Omental fat pad (tissue), 4 donors: ENCODE measurements at places on chromosomes 2 and 18. TPM values are rescaled to one million over a fixed set of nuclear protein-coding genes. Genes with fewer than 3 reads are reported as not detected.

BOLL gene
- not detected for total RNA-seq

RAB31 gene
- 74.1 TPM for total RNA-seq

TCF7L1 gene
- 14.0 TPM for total RNA-seq

PROC gene
- total RNA-seq: not detected

NEB gene
- total RNA-seq: 1.2 TPM

ELOA2 gene
- total RNA-seq: not detected

CPO gene
- 0.69 TPM for total RNA-seq

PIEZO2 gene
- 3.5 TPM for total RNA-seq

FAM228A gene
- total RNA-seq: 3.6 TPM

DNA sequence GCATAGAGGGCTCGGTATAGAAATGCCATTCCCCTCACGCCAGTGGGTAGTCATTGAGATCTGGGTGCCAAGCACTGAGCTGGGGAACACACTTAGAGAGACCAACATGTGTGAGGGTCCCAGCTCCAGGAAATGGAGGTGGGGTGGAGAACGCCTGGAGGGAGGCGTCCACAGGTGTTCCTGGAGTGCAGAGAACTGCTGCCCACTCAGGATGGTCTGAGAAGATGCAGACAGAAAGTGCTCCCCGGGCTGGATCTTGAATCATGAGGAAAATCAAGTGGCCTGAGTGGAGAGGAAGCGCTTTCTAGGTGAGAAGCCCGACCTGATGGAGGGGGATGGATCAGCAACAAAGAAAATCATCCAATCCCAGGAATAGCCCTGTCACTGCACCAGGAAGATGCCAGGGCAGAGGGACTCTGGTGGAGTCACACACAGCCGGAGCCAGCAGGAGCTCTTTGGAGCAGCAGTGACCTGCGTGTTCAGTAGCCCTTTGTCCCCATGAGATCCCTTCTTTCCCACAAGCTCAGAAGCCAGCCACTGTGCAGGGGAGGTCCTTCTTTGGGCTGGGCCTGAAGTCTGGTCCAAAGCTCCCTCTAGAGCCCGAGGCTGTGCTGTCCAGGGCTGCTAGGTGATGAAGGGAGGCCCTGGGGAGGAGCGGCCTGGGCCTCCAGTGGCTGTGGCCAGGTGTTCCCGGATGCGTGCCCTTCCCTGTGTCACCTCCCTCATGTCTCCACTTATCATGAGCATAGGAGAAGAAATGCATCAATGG lies 112.3 kb downstream of the RNF144A start:
- DNase-seq: no peak

- DNase-seq: no peak
Measured at GRCh38 chr2:46651363-46652099, 172.2 kb downstream of the TMEM247 start.

GRCh38 chr2:20470211-20470610 lies 23.3 kb downstream of the RHOB start:
- no peak for DNase-seq

DNA sequence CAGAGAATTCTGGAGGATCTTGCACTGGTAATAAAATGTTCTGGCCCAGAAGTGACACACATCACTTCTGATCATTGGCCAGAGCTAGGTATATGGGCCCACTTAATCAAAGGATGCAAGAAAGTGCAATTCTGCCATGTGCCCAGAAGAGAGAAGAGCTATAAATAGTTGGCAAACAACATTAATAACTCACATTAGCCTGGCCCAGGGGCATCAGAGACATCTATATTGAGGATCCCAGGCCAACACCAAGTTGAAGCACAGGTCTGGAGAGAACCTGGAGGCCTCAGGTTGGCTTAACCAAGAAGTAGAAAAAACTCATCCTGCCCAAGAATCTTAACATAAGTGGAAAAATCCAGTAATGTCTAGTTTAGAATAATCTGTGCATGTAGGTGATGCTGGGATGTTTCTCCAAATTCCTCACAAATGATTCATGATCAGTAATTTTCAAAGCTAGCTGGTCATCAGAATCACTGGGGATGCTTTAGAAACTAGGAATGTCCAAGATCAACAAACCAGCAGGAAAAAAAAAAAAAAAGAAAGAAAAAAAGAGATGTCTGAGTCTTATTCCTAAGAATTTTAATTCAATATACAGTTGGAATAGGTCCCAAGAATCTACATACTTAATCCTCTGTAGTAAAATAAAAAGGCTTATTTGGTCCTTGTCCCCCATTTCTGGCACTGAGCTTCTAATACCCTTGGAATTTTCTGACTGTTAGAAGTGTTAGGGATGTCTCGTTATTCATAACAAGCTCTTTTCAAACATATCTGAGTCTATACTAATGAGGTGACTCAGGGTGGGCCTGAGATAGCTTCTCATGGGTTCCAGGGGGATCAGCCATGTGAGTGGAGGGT lies 35.0 kb upstream of the EVA1A start:
- DNase-seq: no peak

- no peak for DNase-seq
Measured at GRCh38 chr18:10591896-10592295, 66.1 kb downstream of the NAPG start.

GRCh38 chr2:56230156-56230555 lies 46.4 kb downstream of the CCDC85A start:
- no peak for DNase-seq

GRCh38 chr2:53952519-53952918 lies 18.3 kb downstream of the PSME4 start:
- no peak for DNase-seq

DNA sequence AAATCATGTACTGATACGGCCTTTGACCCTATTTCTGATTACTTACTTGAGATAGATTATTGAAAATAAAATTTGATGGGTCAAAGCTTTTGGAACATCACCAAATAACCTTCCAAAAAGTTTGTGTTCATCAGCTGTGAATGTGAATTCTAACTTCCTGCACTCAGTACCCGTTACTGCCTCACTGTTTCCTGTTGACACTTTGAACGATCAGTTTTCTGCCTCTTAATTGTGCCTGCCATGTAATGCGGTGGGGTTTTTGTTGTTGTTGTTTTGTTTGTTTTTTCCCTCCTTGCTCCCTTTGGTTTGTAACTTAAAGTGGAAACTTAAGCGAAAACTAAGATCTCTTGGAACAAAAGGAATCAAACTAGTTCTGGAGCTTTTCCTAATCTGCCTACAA lies 18.9 kb downstream of the ATG16L1 start:
- DNase-seq: no peak

GRCh38 chr2:101427240-101427639 lies 39.9 kb upstream of the CREG2 start:
- no peak for DNase-seq

DNA sequence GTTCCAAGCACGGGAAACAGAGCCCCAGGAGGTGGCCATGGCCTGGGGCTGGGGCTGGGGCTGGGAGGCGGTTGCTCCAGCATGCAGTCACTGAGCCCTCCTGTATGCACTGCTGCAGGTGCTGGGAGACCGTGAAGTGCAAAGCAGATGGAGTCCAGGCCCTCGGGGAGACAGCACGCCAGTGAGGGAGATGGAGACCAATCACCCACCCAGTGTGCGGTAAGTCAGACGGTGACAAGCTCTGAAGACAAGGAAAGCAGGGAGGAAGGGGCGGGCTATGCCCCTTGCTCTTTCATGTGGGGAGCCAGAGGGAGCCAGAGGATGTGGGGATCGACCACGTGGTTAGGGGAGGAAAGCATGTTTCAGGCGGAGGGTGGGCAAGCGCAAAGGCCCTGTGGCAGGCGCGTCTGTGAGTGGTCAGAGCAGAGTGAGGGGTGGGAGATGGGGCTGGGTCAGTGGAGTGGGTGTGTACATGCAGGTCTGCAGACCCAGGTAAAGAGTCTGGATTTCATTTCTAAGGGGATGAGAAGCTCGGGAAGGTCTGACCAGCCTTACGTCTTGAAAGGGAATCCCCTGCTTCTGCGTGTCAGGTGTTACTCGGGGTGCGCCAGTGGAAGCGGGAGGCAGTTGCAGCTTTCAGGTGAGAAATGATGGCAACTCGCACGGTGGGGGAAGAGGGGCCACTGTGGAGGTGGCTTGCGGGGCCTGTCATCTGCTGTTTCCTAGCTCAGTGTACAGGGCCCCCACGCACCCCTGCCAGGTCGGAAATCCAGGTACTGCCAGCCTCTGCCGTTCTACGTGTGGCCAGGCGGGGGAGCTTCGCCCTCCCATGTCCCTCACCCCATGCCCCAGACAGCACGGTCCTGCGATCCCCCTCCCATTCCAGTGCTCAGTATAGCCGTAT lies 19.4 kb downstream of the RRM2 start:
- DNase-seq: no peak

DNA sequence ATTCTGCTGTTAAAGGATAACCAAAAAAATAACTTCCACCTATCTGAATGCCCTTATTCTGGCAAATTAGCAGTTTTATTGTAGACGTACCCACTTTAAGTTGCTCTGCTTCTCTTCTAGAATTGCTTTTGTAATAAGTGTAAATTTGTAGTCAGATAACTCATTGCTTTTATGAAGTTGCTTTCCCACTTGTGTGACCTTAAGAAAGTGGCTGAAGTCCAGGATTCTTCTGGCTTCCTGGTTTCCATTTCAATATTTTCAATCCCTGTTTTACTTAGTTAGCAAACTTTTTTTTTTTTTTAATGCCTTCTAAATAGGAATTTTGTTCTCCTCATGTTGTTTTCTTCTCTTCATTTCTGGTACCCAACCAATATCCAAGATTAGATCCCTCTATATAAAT lies 59.8 kb downstream of the GLS start:
- no peak for DNase-seq

DNA sequence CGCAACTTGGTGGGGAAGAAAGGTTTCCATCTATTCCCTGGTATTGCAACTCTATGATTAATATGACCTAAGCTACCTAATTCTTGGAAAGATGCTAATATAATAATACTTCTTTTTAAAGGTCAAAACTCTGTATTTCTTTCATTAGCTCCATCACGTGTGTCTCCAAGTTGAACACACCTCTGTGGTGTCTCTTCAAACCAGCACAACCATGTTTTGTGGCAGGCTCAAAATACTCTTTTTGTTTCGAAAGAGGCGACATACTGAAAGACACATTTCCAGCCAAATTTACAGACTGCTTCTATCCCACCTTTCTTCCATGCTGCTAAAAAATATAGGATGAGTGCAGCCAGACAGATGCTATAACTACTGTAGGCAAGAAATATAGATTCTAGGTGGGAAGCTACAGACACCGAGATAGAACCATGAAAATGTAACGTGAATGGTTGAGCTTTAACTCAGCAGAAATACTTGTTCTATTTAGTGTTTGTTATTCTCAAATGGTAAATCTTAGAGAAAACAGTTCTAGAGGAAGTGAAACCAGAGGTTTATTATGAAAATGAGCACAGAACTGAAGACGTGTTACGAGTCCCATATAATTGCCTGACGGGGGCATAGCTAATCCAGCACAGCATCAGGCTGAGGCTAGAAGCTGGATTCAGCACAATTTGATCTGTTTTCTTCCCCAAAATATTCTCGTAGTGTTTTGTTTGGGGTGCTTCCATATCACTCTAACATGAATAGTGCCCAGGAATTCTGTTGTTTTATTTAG lies 991.5 kb upstream of the FANCL start:
- no peak for DNase-seq

- DNase-seq: no peak
Measured at GRCh38 chr18:45255197-45255890, 359.9 kb upstream of the SLC14A2 start.

- DNase-seq: no peak
Measured at GRCh38 chr2:64295326-64296139, 151.3 kb upstream of the PELI1 start.

GRCh38 chr2:228409493-228409892 lies 228.0 kb upstream of the SPHKAP start:
- DNase-seq: no peak

DNA sequence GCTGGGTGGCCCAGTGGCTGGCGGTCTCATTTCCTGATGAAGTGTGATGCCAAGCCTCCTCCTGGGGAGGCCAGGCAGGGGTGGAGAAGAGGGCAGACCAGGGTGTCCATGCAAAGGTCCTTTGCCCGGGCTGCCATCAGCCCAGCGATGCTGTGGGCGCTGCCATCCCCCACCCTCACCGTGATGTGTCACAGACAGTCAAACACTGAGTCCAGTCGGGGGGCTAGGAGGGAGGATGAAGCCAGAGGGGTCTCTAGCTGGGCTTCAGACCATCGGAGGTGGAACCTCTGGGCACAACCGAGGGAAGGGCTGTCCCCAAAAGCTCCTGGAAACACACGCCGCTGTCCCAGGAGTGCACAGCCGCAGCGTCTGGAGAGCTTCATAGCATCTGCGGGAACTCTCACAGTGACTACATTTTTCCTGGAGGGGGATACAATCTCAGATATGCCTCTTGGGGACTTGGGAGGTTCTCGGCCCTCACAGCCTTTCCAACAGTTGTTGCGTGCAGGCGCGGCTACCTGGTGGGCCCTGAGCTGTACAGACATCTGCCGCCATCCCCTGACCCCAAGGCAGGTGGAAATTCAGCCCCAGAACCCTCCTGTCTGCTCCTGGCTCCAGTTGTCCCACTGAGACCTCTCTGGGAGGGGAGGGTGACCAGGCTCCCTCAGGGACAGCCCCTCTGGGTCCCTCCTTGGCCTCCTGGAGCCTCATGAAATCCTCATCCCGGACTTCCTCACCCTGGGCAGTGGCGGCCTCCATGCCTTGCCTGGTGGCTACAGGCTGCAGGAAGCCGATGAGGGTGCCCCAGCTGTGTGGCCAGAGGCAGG lies 26.5 kb upstream of the OTOS start:
- no peak for DNase-seq

GRCh38 chr2:233996461-233996860 lies 54.0 kb upstream of the SPP2 start:
- no peak for DNase-seq

GRCh38 chr2:134586326-134586965 lies 132.4 kb downstream of the TMEM163 start:
- no peak for DNase-seq

DNA sequence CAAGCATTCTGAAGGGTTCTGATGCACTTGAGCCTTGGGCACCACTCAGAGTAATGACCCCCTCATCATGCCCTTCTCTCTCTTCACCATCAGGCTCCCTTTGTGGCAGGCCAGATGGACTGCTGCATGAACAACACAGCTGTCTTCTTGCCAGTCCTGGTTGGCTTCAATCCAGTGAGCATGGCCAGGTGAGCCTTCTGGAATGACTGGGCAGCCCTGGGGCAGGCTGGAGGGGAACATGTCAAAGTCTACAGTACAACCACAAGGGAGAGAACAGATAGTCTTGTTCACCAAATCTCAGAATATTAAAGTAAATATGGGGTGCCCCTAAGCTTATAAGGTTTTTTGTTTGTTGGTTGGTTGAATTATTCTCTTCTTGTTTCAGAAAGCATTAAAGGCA lies 4.4 kb downstream of the GCKR start:
- DNase-seq: no peak
